ENCODE measurements at places on chromosomes 6 and 20.
A peak's percentile ranks its signal among the peaks of the same experiment; 100 is the strongest.

DNA sequence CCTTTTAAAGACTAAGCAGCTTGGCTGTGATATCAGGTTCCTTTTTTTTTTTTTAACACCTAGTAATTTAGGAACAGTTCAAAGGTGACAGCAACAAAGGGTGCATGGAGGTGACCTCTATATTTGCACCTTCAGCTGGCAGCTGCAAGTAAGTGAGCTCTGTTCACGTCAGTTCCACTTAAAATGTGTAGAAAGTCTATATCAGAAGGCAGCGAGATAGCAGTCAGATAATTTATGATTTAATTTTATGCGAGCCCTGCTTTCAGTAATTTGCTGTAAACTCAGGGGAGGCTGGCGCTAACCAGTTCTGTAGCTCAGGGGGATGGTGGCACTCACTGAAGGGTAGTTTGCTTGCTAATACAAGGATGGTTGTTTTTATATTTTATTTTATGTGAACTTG is 602.8 kb upstream of the MMS22L start:
- DNase-seq = no peak

DNA sequence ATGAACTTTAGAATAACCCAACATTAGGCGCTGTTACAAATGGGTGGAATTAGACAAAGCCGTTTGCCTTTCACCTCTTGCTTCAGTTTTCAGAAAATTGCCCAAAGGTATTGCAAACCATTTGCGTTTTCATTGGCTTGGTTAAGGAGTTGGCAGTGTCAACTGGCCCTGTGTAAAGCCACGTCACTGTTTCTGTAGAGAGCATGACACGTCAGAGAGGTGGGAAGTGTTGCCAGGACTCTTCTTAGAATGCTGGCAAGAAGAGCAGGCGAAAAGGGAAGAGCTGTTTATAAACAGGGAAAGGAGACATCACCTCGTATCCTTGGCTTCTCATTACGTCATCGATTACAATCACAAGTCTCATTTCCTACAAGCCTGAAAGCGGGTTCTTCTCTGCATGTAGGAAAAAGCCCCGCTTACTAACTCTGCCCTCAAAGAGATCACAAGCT is 4.2 kb upstream of the IRF4 start:
- DNase-seq = no peak

DNA sequence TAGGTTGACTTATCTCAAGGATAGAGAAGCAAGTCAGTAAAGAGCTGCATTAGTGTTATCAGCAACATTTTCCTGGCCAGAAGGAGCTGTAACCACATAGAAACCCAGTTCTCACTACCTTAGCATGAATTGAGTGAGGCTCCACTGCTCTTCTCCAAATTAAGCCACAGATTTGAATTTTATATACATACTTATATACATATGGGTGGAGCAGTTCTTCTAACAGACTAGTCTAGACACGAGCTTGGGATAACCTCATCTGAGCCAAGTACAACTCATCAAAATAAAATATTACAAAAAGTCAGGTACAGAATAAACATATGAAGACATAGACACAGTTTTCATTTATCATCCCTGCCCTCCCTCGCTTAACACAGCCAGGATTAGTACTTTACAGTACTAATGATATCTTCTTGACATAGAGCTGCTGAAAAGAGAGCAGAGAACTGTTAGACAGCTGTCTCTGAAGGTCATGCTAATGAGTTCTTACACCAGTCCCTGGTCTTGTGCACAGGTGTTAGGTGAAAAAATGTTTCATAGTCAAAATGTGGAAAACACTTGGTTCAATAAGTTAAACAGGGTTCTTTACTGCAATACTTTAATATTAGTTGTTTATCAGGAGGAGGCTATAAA is 147.4 kb upstream of the HTR1E start:
- DNase-seq = no peak

DNA sequence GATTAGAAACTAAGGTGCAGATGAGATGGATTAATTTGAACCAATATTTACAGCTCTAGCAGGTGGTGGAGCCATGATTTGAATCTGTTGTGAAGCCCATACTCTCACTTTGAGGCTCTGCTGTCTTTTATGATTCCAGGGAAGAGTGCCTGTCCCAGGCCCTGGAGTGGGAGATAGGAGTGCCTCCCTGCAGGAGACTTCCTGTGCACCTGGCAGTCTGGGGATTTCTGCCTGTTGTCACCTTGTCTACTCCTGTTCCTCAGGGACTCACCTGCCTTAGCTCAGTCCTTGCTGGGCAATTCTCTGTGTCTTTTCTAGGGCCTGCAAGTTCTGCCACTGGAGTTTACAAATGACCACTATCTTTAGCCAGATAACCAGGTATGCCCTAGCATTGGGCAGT is 46.3 kb downstream of the SCAND1 start:
- DNase-seq = no peak

GRCh38 chr20:11738852-11739251 is 178.8 kb upstream of the BTBD3 start:
- DNase-seq = no peak

- no peak for DNase-seq
These were observed 10.1 kb downstream of the MAP3K5 start for GRCh38 chr6:136782021-136782770.

DNA sequence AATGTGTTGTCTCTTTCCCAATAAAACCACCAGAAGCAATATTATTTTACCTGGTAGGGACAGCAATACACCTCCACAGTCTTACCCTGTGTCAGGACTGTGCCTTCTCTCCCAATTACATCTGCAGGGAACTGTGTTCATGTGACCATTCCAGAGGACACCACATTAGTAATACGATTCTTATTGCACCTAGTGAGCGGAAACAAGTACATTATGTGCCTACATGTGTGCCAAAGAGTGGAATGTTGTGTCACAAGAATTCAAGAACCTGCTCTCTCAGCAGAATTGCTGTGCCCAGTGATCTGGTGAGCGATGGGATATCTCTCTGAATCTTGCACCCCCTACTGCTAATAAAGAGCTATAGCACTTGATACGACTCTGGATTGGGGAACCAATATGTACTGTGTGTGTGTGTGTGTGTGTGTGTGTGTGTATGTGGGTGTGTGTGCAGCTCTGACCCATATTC is 57.4 kb upstream of the FOXC1 start:
- no peak for DNase-seq

DNA sequence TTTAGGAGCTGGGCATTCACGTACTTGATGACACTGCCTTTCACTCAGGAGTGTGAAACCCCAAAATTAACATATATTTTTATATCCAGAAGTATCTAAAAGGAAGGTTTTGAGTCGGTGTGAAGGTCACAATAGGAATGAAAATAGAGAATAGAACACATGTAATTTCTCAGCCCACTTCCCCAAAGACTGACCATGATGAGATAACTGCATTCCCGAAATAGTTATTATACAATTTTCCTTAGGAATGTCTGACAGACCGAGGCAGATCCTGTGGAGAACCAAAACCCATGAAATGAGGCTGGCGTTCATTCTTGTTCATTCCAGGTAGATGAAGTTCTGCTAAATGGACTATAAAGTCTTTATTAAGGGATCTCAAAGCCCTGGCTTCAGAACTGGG is 10.3 kb downstream of the NSFL1C start:
- no peak for DNase-seq

DNA sequence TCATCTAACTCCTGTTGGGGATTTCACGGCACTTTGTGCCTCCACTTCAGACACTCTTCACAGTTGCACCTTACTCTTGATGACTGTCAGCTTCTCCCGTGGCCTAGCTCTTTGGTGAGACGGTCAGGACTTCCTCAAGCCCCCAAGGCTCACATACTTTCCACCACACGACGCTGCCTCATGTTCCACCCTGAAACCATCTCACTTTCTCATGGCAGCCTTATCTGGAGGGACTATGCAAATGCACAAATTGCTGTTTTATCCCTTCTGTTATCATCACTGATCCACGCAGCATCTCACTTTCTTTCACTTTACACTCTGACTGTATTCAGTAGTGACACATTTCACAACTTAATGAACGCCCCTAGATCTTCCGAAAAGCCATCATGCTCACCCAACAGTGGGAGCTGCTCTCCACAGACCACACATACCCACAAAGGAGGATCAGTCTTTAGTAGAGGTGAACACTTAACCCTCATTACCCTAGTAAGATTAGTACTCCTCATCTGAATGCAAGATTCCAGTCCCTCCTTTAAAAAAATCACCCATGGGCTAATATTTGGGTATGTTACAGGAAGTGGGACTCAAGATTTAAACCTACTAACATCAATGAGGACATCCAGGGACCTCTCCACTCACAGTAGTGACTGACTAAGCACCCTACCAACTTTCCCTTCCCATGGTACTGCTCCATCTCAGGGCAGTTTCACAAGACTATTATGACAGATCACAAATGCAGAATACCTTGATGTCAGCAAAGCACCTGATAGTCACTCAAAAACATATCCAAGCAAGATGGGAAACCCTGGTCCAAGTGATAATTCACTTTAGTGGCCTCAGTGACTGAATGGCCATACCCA is 35.4 kb downstream of the FYN start:
- no peak for DNase-seq

DNA sequence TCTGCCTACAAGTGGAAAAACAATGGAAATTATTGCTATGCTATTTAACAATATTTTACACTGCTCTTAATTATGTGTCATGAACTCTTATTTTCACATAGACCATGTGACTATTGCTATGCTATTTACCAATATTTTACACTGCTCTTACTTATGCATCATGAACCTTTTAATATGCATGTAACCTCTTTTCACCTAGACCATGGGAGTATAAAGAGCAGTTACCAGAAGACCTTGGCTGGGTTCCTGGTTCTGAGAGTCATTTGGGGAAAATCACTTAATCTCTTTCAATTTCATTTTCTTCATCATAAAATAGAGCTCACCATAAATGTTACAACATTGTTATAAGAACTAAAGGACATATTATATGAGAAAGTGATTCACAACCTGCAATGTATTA is 223.8 kb upstream of the RNF217 start:
- DNase-seq = no peak

DNA sequence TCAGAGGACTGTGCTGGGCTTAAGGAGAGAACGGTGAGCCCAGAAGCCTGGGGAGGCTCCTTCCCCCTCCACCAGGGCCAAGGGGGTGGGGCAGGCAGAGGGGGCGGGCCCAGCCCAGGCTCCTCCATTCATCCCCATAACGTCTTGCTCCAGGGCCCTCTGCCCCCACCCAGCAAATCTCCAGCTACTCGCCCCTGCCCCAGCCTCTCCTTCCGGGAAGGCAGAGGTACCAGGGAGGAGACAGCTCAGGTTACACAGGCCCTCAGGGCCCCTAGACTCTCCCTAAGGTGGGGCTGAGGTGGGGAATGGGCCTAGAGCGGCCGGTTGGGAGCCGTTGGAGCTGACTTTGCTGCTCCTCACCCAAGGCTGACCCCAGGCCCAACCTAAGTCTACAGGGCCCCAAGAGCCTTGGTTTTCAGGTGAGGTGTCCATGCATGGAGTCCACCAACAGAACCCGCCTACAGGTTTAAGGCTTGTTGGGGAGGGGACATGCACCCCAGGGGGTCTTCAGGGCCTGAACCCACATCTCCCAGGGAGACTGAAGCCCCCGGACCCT is 1.2 kb downstream of the LAMA5 start:
- DNase-seq = peak; percentile 44

DNA sequence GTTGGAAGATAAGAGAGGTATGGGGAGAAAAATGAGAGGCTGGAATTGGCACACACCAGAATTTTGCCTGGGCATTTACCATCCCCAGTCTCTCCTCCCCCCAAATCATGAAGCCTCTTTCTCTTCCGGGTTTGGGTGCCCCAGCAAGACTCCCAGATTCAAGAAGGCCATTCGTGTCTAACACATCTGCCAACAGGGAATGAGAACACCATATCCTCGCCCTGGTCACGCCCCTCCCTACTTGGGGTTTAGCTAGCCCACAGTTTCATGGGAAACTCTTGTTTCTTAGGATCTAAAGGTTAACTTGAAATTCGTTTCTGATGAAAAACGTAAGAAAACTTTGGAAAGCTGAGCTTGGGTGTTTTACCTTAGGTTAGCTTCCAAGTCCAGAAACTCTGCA is 105.5 kb upstream of the TMEM170B start:
- no peak for DNase-seq

- peak; percentile 45 for DNase-seq
These were observed 67.0 kb upstream of the FRMD1 start for GRCh38 chr6:168145747-168146596.

DNA sequence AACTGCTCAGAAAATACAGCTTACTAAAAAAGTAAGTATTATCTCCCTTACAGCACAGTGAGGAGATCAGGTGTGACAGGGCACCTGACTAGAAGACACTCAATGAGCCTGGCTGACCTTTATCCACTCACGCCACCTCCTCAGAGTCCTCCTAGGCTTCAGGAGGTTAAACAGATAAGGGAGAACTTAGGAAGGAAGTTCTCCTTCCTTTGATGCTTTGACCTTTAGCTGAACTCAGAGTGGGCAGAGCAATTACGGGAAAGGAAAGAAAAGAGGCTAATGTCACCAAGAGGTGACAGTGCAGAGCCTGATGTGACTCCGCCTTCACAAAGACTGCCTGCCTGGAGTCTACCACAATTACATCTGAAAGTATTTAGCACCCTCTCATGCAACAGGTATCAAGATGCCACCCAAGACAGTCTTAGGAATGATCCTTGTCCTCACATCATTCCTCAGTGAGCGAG is 36.7 kb downstream of the MAN1A1 start:
- DNase-seq = no peak

- DNase-seq = no peak
These were observed 7.4 kb downstream of the PCK1 start for GRCh38 chr20:57568088-57568896.

GRCh38 chr6:133377219-133377618 is 136.1 kb downstream of the EYA4 start:
- no peak for DNase-seq

DNA sequence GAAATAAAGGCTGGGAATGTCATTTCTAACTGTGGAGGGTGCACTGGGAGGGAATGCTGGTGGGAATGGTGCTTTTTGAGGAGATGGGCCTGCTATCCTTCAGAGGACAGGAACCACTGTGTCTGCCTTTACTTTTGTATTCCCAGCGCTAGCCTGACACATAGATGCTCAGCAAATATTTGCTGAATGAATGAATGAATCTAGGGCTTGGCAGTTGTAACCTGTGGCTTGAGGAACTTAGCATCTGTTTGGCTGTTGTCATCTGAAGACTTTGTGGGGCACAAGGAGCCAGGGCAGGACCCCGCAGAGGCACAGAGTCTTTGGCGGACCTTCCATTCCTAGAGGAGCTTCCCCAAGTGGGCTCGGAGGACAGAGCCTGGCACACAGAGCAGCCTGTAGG is 6.1 kb downstream of the TOX2 start:
- DNase-seq = no peak

GRCh38 chr20:51800060-51800871 is 2.1 kb downstream of the SALL4 start:
- peak; percentile 84 for DNase-seq

- DNase-seq = no peak
These were observed 24.8 kb upstream of the EZR start for GRCh38 chr6:158843751-158844683.

DNA sequence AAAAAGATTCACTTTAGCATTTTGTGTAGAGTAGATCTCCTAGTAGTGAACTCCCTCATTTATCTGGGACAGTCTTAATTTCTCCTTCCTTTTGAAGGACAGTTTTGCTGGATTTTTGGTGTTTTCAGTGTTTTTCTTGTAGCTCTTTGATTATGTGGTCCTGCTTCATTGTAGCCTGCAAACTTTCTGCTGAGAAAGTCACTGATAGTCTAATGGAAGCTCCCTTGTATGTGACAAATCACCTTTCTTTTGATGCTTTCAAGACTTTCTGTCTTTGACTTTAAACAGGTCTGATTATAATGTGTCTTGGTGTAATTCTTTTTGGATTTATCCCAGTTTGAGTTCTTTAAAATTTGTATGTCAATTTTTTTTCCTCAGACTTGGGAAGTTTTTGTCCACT is 86.1 kb downstream of the FAM83B start:
- no peak for DNase-seq

GRCh38 chr6:42704937-42705374 is 17.4 kb downstream of the PRPH2 start:
- no peak for DNase-seq

GRCh38 chr20:22499515-22500166 is 84.7 kb downstream of the FOXA2 start:
- no peak for DNase-seq
